Glutamatergic neuron (in vitro differentiated cells): ENCODE measurements at places on chromosomes 2 and 18.

- no peak overlapping the region for H3K27ac ChIP-seq
- H3K36me3 ChIP-seq: no peaks in the 10 kb centered on the region
- H3K27me3 ChIP-seq: no peaks in the 10 kb centered on the region
- H3K4me3 ChIP-seq: no peak overlapping the region
- peaks cover 3% of the 10 kb centered on the region for H3K4me1 ChIP-seq
Measured at GRCh38 chr2:69762513-69763494, 20.9 kb downstream of the ANXA4 start.

- DNase-seq: no peak
- H3K27ac ChIP-seq: no peak overlapping the region
- H3K36me3 ChIP-seq: no peaks in the 10 kb centered on the region
- H3K4me3 ChIP-seq: no peak overlapping the region
- peaks cover 14% of the 10 kb centered on the region for H3K4me1 ChIP-seq
- no peaks in the 10 kb centered on the region for H3K27me3 ChIP-seq
Measured at GRCh38 chr2:16044946-16045456, 104.7 kb downstream of the MYCN start.

GRCh38 chr2:219976871-219977270 lies 349.4 kb downstream of the SLC4A3 start:
- no peak for DNase-seq
- H3K36me3 ChIP-seq: no peaks in the 10 kb centered on the region

- H3K4me3 ChIP-seq: no peak overlapping the region
- H3K27ac ChIP-seq: no peak overlapping the region
- H3K4me1 ChIP-seq: no peaks in the 10 kb centered on the region
Measured at GRCh38 chr2:135093670-135094330, 41.7 kb downstream of the RAB3GAP1 start.

GRCh38 chr2:172093416-172094293 lies 8.3 kb downstream of the DLX1 start:
- no peak for DNase-seq
- H3K27me3 ChIP-seq: peaks cover 53% of the 10 kb centered on the region
- H3K27ac ChIP-seq: peak overlapping the region; percentile 25
- H3K36me3 ChIP-seq: no peaks in the 10 kb centered on the region
- H3K4me1 ChIP-seq: peaks cover 9% of the 10 kb centered on the region

- no peaks in the 10 kb centered on the region for H3K36me3 ChIP-seq
- H3K4me1 ChIP-seq: peaks cover 33% of the 10 kb centered on the region
- no peak for DNase-seq
- no peaks in the 10 kb centered on the region for H3K27me3 ChIP-seq
- H3K4me3 ChIP-seq: no peak overlapping the region
- peak overlapping the region; percentile 62 for H3K27ac ChIP-seq
Measured at GRCh38 chr18:25233528-25234321, 118.2 kb downstream of the ZNF521 start.

DNA sequence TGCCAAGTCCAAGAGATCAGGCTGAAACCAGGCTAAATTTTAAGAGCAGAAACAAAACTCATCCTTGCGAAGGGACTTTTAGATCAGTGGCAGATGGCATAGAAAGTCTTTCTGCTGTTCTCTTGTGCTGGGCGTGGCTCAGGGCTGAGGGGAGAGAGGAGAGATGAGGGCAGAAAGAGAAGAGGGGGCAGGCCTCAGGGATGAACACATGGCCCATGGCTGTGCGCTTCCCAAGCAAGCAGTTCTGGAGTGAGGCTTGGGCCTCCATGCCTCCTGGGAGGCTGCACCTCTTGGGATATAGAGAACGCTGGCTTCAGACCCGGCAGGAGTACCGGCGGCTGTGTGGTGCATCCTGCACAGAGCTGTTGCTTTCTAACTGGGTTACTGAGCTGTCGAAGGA lies 41.0 kb downstream of the HPCAL1 start:
- peaks cover 24% of the 10 kb centered on the region for H3K4me1 ChIP-seq
- H3K27ac ChIP-seq: peak overlapping the region; percentile 65
- H3K27me3 ChIP-seq: peaks cover 2% of the 10 kb centered on the region
- DNase-seq: no peak
- peak overlapping the region; percentile 47 for H3K4me3 ChIP-seq

DNA sequence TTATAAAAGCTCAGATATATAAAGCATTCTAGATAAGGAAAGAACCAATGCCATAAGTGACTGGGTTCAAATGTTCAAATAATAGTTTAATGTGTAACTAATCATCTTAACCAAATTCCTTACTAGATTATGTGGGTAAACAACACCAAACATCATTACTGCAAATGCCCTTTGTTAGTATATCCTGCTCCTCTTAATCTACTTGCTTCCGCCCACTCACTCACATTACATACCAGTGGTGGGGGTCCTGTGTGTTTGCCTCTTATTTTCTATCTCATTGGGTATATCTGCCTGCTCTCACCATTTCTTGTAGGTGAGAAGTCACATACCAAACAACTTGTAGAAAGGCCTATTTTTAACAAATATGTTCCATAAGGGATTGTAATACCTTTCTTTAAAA lies 562.1 kb downstream of the NRXN1 start:
- DNase-seq: no peak
- H3K4me1 ChIP-seq: no peaks in the 10 kb centered on the region
- no peak overlapping the region for H3K4me3 ChIP-seq
- H3K27ac ChIP-seq: no peak overlapping the region
- H3K36me3 ChIP-seq: no peaks in the 10 kb centered on the region

DNA sequence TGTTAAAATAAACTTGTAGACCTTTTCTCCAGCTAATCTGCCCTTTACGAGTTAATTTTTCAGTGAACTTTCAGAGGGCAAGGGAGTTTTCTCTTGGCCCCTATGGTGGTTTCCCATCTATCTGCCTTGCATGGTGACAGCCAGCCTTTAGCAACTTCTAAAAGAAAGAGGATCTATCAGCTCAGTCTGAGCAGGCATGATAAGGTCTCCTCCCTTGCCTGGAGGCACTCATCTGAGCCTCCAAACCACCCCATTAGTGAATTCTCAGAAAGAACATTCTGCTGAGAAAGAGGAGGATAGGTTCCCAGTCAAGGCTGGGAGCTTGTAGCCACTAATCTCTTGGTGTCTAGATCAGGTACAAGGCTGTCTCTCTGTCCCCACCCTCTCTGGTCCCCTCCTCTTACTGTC lies 10.7 kb upstream of the GYPC start:
- DNase-seq: no peak
- no peaks in the 10 kb centered on the region for H3K27me3 ChIP-seq
- H3K27ac ChIP-seq: no peak overlapping the region
- H3K4me3 ChIP-seq: no peak overlapping the region

DNA sequence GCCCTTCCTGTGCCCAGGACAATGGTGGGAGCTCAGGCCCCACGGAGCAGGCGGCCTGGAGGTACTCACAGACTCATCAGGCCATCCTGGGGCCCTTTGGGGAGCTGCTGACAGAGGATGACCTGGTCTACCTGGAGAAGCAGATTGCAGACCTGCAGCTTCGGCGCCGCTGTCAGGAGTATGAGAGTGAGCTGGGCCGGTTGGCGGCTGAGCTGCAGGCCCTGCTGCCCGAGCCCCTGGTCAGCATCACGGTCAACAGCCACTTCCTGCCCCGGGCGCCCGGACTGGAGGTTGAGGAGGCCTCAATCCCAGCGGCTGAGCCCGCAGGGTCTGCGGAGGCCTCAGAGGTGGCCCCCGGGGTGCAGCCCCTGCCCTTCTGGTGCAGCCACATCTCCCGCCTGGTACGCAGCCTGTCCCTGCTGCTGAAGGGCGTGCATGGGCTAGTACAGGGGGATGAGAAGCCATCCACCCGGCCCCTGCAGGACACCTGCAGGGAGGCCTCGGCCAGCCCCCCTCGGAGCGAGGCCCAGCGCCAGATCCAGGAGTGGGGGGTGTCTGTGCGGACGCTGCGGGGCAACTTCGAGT lies 8.3 kb upstream of the KLHL30 start:
- peak; percentile 12 for DNase-seq
- H3K4me1 ChIP-seq: peaks cover 4% of the 10 kb centered on the region
- no peak overlapping the region for H3K4me3 ChIP-seq
- H3K36me3 ChIP-seq: no peaks in the 10 kb centered on the region

DNA sequence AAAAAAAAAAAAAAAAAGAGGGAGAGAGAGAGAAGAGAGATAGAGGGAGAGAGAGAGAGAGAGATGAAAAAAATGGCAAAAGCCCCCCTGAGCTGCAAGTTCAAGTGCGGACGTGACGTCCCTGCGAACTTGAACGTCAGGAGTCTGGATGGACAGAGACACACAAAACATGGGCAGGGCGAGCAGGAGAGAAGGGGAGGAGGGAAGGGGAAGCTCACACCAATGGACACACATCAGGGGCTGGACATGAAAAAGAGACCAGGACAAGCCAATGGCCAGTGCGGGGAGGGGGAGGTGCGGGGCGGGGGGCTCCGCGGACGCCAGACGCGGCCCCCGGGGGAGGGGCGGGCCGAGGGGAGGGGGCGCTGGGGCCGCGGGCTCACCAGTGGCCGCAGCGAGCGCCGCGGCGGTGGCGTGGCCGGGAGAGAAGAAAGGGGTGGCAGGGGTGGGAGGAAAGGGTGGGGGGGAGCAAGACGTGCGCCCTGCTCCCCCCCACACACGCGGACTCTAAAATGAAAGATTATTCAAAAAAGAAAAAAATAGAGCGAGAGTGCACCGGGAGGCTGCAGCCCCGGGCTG lies at the start of gene BCL11A:
BCL11A (minus strand) TSS at position 160 of the 579 bp plus-strand sequence. CDS start 384 bp downstream, outside the sequence.
- peak within 1 kb of the TSS; percentile 94 for H3K4me3 ChIP-seq
- H3K4me1 ChIP-seq: peaks cover 11% of the 10 kb centered on the region
- peaks cover 13% of the 10 kb centered on the region for H3K27me3 ChIP-seq
- peak; percentile 85 for DNase-seq
- H3K27ac ChIP-seq: peak within 1 kb of the TSS; percentile 85

GRCh38 chr2:45626387-45627221 lies 15.5 kb upstream of the SRBD1 start:
- H3K4me3 ChIP-seq: no peak overlapping the region
- no peaks in the 10 kb centered on the region for H3K36me3 ChIP-seq
- no peak for DNase-seq
- H3K27me3 ChIP-seq: no peaks in the 10 kb centered on the region
- no peak overlapping the region for H3K27ac ChIP-seq
- no peaks in the 10 kb centered on the region for H3K4me1 ChIP-seq

- no peak for DNase-seq
- no peak overlapping the region for H3K4me3 ChIP-seq
- H3K27ac ChIP-seq: no peak overlapping the region
- no peaks in the 10 kb centered on the region for H3K4me1 ChIP-seq
- H3K27me3 ChIP-seq: peaks cover 4% of the 10 kb centered on the region
- peaks cover 5% of the 10 kb centered on the region for H3K36me3 ChIP-seq
Measured at GRCh38 chr2:121234791-121235190, 50.2 kb downstream of the TFCP2L1 start.

- H3K27me3 ChIP-seq: no peaks in the 10 kb centered on the region
- no peak overlapping the region for H3K27ac ChIP-seq
- H3K4me1 ChIP-seq: peaks cover 8% of the 10 kb centered on the region
- no peak for DNase-seq
- no peak overlapping the region for H3K4me3 ChIP-seq
- no peaks in the 10 kb centered on the region for H3K36me3 ChIP-seq
Measured at GRCh38 chr2:38653715-38654527, 12.0 kb upstream of the GALM start.

DNA sequence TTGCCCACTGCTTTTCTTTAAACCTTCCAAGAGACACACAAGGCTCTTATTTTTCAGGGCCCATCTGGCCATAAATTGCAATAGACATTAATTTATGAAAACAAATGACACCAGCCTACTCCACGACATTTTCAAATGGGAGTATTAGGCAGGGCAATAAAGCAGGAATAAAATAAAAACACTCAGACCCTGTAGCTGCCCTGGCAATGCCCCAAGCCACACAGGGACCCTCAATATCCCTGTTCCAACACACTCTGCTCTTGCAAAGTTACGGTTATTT lies 550.8 kb upstream of the TNP1 start:
- H3K27ac ChIP-seq: no peak overlapping the region
- peaks cover 14% of the 10 kb centered on the region for H3K4me1 ChIP-seq
- H3K36me3 ChIP-seq: no peaks in the 10 kb centered on the region
- H3K4me3 ChIP-seq: no peak overlapping the region

GRCh38 chr2:233087713-233088112 lies 27.6 kb downstream of the INPP5D start:
- H3K4me3 ChIP-seq: no peak overlapping the region
- no peak for DNase-seq
- no peak overlapping the region for H3K27ac ChIP-seq
- H3K36me3 ChIP-seq: peaks cover 9% of the 10 kb centered on the region
- H3K4me1 ChIP-seq: peaks cover 5% of the 10 kb centered on the region

DNA sequence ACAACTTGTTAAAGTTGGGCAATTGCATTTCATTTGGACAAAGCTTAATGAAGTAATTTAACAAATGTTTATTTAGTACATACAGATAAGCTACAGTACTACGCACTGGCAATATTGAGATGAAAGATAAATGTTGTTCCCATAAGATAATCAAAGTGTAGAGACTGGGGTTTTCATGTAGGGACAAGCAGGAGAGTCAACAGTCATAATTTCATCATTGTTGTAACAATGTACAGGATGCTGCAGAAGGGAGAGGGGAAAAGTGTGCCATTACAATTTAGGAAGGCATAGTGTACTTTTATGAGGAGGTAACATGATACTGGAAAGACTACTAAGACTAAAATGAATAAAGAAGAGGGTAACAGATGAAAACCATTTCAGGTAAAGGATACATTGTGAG lies 441.6 kb downstream of the ERBB4 start:
- no peak overlapping the region for H3K27ac ChIP-seq
- H3K4me1 ChIP-seq: no peaks in the 10 kb centered on the region
- no peaks in the 10 kb centered on the region for H3K27me3 ChIP-seq
- H3K4me3 ChIP-seq: no peak overlapping the region

DNA sequence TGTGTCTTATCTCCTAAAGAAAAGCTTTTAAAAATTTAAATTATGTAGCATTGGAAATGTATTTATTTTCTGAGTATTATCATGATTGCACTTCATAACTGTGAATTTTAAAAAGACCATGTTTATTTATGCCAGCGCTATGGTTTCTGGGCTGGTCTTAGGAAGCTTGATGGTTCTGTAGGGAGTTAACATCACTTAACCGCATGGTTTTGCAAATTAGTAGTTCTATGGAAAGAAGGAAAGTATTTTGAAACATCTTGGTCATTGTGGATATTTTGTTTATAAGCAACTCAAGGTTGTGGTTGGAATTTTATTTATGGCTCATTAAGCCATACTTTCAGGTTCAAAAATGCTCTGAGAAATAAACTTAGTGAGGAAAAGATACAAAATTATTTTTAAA lies 549.4 kb downstream of the STK39 start:
- no peak for DNase-seq
- H3K4me3 ChIP-seq: no peak overlapping the region
- peaks cover 12% of the 10 kb centered on the region for H3K4me1 ChIP-seq

DNA sequence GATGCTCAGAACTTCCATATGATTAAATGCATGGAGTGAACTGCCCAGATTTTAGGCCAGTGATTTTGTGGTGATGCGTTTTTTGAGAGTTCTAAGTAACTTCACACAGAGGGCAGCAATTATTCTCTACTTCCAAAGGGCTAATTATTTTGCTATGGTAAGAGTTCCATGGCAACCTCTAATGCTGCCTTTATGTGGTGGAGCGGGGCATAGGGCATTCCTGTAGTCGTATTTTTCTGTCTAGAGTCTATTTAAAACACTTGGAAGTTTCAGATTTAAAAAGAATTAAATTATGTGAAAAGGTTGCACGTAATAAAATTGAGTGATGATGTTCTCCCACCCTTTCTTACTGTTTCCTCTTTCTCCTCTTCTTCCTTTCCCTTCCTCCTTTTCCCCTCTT lies 63.9 kb upstream of the EML6 start:
- peaks cover 6% of the 10 kb centered on the region for H3K36me3 ChIP-seq
- no peak for DNase-seq
- H3K27ac ChIP-seq: no peak overlapping the region
- H3K4me3 ChIP-seq: no peak overlapping the region

- no peak for DNase-seq
- peaks cover 3% of the 10 kb centered on the region for H3K27me3 ChIP-seq
- H3K4me1 ChIP-seq: no peaks in the 10 kb centered on the region
- H3K36me3 ChIP-seq: no peaks in the 10 kb centered on the region
- H3K4me3 ChIP-seq: no peak overlapping the region
Measured at GRCh38 chr2:11305958-11306357, 38.5 kb downstream of the ROCK2 start.
